GM13976 (cell line): ENCODE measurements at places on chromosomes 3 and 15.

DNA sequence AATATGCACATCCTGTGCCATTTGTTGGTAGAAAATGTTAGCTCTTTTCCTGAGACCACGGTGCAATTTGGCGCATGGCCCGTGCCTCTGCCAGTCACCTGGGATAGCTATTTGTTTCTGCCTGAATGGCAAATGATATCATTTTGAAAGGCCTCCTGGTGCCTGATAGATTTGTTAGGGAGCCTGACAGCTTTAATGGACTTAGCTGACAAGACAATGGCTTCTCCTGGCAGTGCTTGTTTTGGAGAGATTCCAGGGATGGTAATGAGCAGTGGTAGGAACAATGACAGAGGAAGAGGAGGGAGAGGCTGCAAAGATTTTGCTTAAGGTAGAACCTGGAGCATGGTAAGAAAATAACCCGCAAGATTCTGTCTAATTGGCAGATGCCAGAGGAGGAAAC lies 268.5 kb downstream of the CLSTN2 start:
- no peak for DNase-seq

DNA sequence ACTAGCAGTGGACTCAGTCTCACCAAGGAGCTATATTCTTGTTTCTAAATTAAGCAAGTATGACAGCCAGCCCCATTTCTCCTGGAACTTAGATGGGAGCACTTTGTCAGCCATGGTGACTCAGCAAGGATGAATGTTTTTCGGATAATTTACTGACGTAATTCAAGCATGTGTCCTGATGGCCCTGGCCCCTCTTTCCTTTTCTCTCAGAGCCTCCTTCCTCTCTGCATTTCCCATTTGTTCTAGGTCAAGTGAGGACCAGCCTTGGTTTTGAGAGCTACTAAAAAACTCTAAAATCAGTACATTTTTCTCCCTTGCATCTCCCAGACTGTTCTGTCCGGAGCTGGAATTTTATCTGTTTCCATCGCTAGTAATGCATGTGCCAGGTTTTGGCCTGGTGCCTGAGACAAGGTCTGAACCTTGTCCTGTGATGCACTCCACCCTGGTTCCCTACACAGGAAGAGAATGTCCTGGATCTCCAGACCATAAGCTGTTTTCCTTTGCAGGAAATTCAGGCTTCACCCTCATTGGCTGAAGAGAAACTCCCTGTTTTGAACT lies 256.6 kb upstream of the ROPN1 start:
- no peak for DNase-seq

GRCh38 chr15:52136442-52136980 lies 23.9 kb upstream of the BCL2L10 start:
- no peak for DNase-seq

- DNase-seq, result no peak
Observed at GRCh38 chr3:76432396-76432795, 607.5 kb upstream of the ROBO2 start.

GRCh38 chr3:13559764-13560525 lies 11.0 kb downstream of the FBLN2 start:
- no peak for DNase-seq

DNA sequence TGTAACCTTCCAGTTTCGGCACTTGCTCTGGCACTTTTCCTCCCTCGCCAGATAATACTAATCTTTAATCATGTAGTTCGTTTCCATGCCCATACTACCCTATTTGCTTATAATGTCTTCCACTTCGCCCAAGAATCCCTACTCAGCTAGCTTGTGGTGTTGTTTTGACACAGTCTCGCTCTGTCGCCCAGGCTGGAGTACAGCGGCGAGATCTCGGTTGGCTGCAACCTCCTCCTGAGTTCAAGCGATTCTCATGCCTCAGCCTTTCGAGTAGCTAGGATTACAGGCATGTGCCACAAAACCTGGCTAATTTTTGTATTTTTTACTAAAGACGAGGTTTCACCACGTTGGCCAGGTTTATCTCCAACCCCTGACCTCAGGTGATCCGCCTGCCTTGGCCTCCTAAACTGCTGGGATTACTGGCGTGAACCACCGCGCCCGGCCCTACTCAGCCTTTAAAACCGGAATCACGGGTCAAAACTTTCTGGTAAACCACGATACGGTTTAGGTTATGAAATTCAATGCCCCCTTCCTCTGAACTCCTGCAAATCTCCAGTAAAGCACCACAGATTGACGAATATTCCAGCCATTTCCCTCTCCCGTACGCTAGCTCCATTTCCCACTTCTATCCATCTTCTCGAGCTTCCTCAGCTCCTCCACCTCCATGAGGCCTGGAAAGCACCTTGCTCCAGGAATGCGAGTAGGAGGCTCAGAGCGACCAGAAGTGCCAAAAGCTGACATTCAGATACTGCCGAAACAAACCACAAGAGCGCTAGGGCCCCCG lies 878 bp upstream of the RAD51 start:
- peak; percentile 36 for DNase-seq

- no peak for DNase-seq
Observed at GRCh38 chr3:4587061-4587837, 94.1 kb downstream of the ITPR1 start.

DNA sequence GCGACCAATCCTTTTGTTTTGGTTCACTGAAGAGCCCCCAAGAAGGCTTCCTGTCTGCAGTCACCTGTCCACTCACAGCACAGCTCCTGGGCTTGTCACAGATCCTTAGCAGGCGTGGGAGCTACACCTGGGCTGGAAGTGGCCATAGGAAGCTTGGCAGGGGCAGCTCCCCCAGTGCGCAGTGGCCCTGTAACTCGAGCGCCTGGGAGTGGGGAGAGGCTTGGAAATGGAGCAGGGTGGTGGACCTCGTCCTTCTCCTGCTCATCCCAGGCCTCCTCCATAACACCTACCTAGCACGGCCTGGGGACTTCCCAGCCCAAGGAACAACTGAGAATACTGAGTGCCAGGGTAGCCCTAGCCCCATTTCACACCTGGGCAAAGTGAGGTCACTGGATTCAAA lies 19.3 kb upstream of the TGM5 start:
- no peak for DNase-seq

- no peak for DNase-seq
Observed at GRCh38 chr15:59662260-59662659, 4.9 kb upstream of the GTF2A2 start.

- DNase-seq, result no peak
Observed at GRCh38 chr15:23049984-23050628, 10.7 kb upstream of the TUBGCP5 start.

GRCh38 chr3:124815781-124816180 lies 71.4 kb downstream of the ITGB5 start:
- DNase-seq, result no peak

- no peak for DNase-seq
Observed at GRCh38 chr3:46546896-46547440, 19.1 kb downstream of the LRRC2 start.

DNA sequence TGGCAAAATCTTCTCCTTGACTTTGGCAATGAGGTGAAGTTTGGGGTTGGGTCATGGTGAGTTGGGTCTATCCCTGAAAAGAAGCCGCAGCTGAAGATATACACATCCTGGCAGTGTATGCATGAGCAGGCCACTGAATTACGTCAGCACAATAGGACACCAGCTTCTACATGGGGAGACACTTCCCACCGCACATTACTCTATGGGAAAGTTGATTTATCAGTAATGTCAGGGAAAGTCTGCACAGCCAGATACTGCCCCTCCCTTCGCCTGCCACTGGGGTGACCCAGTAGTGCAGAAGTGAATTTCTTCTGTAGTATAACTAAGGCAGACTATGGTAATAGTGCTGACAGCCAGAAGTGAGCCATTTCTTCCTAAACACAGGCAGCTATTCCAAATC lies 245.0 kb downstream of the NTRK3 start:
- DNase-seq, result no peak

DNA sequence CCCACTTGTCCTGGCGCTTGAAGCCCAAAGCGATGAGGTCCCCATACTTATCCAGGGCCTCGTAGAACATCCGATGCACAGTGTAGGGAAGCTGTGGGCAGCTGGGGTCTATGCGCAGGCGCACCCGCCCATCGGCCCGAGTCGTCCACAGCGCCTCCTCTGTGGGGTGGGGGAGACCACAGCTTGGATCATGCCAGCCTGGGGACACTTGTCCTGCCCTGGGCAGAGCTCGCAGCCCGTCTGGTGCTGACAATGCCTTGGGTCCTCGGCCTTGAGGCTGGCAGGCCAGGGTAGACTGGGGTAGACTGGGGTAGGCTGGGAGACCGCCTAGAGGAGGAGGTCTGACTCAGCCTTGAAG lies 39.8 kb downstream of the ACSBG1 start:
- DNase-seq, result no peak

- DNase-seq, result no peak
Observed at GRCh38 chr15:39692356-39693327, 90.0 kb downstream of the FSIP1 start.

GRCh38 chr15:23497710-23498111 lies 50.7 kb upstream of the GOLGA6L2 start:
- DNase-seq, result no peak

- DNase-seq, result no peak
Observed at GRCh38 chr3:78570496-78570895, 1197.3 kb downstream of the ROBO1 start.

- no peak for DNase-seq
Observed at GRCh38 chr15:91098451-91098850, 1.6 kb upstream of the SV2B start.

- no peak for DNase-seq
Observed at GRCh38 chr15:73686781-73687256, 2.6 kb downstream of the CD276 start.

- no peak for DNase-seq
Observed at GRCh38 chr3:187046033-187046432, 93.3 kb downstream of the RPL39L start.
